ENCODE measurements at places on chromosomes 1 and 21. TPM values are rescaled to one million over a fixed set of nuclear protein-coding genes. Genes with fewer than 3 reads are reported as not detected.

DNA sequence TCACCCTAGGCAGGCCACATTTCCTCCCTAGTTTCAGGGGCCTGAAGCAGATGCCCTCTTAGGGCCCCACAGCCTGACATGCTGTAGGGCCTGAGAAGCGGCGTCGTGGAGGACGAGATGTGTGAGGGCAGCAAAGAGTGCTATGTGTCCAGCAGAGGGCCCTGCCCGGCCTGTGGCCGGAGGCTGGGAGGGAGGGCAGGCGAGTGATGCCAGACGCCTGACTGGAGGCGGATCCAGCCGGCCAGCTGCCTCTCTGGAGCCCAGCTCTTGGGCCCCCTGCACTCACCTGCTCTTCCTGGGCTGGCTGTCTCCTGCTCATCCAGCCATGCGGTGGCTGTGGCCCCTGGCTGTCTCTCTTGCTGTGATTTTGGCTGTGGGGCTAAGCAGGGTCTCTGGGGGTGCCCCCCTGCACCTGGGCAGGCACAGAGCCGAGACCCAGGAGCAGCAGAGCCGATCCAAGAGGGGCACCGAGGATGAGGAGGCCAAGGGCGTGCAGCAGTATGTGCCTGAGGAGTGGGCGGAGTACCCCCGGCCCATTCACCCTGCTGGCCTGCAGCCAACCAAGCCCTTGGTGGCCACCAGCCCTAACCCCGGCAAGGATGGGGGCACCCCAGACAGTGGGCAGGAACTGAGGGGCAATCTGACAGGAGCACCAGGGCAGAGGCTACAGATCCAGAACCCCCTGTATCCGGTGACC lies at the start of gene GPR37L1:
Gene GPR37L1, plus strand, starts transcription at position 279 of the 697 bp plus-strand sequence. Its CDS starts 47 bp downstream, at position 326.
- no peak for DNase-seq

Gene VSIG8
- not detected for total RNA-seq

Gene RHBDL2
- 0.85 TPM for total RNA-seq

DNA sequence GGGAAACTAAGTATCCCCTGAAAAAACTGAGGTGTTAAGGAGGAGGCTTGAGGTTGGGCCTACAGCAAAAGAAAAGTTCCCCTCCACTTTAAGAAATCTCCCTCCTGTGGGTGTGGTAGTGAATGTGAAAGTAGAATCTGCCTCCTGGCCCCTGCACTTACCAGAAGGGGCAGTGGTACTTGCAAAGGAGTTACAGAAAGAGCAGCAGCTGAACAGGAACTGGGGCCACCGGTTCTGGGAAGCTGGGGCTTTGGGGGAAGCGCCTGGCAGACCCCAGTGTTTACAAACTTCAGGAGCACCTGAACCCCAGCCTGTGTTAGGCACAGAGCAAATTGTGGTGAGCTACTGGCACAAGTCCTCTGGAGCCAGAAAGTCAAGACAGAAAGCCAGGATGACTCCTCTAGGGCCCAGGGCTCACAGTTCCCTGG lies 250.2 kb upstream of the FGGY start:
- DNase-seq = no peak

GRCh38 chr1:221141096-221141495 lies 261.9 kb downstream of the HLX start:
- no peak for DNase-seq

Data from thoracic aorta (tissue), 2 donors.